Activated T-helper 1 cell treated with anti-CD3 and anti-CD28 coated beads, Interleukin-12 subunit alpha, Interleukin-12 subunit beta, Interleukin-2, Interleukin-4 antibody, amounts not matched to agents 30 ng/mL and 10 ng/mL and 1 ng/mL, durations not matched to agents 14 hours and 24 hours and 36 hours (primary cell): ENCODE measurements at places on chromosomes 1 and 21. TPM values are rescaled to one million over a fixed set of nuclear protein-coding genes. Genes with fewer than 3 reads are reported as not detected.

LCE7A gene
- total RNA-seq, result not detected in 2 replicates

LHX8 gene
- total RNA-seq, result not detected in 2 replicates

FMO3 gene
- not detected in 2 replicates for total RNA-seq

CFH gene
- total RNA-seq, result 0.42 and 0.54 TPM in 2 replicates

SLC1A7 gene
- not detected in 2 replicates for total RNA-seq

TEX38 gene
- 0.18 TPM in 1 of 2 replicates, not detected in the other for total RNA-seq

ITGB2 gene
- 292 and 294 TPM in 2 replicates for total RNA-seq

ZBTB8B gene
- not detected in 2 replicates for total RNA-seq

KIAA0040 gene
- 43.8 and 45.6 TPM in 2 replicates for total RNA-seq

KIF14 gene
- total RNA-seq, result 11.5 and 12.5 TPM in 2 replicates

ILDR2 gene
- total RNA-seq, result 11.3 and 14.4 TPM in 2 replicates

AKR7A3 gene
- 1.2 and 1.7 TPM in 2 replicates for total RNA-seq

PIK3C2B gene
- 21.8 and 24.1 TPM in 2 replicates for total RNA-seq

LIPI gene
- not detected in 2 replicates for total RNA-seq

S100A3 gene
- total RNA-seq, result not detected in 2 replicates

OR2L13 gene
- total RNA-seq, result not detected in 2 replicates

C1orf141 gene
- not detected in 2 replicates for total RNA-seq

PRXL2B gene
- total RNA-seq, result 39.5 and 42.1 TPM in 2 replicates

SNAPIN gene
- 31.1 and 35.4 TPM in 2 replicates for total RNA-seq

C2CD4D gene
- total RNA-seq, result 1.0 and 1.2 TPM in 2 replicates

DAB1 gene
- not detected in 2 replicates for total RNA-seq

IVL gene
- total RNA-seq, result not detected in 2 replicates

DCLRE1B gene
- 20.9 and 21.2 TPM in 2 replicates for total RNA-seq

FABP3 gene
- not detected in 2 replicates for total RNA-seq
